HS-27A (cell line): ENCODE measurements at places on chromosomes 7 and 10.

DNA sequence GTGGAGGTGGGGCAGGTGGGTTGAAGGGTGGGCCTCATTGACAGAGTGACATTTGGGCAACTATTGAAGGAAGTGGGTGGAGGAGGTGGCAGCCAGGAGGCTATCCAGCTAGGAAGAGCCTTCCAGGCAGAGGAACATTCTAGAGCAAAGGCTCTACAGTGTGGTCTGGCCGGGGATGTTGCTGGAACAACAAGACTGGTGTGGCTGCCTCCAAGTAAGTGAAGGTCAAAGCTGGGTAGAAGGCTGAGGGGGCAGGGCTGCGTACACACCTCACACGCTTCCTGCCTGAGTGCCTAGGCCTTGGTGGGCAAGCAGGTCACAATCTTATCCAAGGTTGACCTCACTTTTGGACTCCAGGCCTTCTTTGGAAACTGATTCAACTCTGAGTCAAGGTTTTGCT lies 6.6 kb downstream of the CPA1 start:
- DNase-seq = no peak

DNA sequence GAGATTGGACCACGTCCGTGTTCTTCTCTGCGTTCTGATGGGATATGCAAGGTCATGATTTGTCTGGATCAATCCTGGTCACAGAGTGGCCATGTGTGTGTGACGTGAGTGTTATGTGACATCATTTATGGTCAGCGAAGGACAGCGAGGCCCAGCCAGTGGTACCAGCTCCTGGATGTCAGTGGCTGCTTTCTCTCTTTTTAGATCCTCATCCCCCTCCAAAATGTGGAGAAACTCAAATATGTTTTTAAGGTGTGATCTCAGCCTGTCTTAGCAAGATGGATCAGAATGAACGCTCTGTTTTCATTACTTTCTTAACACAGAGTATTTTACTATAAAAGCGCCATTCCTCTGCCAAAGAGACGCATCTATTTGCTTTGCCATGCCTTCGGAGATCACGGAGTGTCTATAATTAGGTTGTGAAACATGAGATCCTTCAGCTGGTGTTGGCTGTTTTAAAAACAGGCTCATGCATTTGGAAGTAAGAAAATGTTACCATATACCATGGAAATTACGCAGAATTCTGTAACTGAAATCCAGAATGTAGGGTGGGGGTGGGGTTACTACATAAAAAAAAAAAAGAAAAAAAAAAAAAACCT lies 245.5 kb upstream of the TCERG1L start:
- no peak for DNase-seq

DNA sequence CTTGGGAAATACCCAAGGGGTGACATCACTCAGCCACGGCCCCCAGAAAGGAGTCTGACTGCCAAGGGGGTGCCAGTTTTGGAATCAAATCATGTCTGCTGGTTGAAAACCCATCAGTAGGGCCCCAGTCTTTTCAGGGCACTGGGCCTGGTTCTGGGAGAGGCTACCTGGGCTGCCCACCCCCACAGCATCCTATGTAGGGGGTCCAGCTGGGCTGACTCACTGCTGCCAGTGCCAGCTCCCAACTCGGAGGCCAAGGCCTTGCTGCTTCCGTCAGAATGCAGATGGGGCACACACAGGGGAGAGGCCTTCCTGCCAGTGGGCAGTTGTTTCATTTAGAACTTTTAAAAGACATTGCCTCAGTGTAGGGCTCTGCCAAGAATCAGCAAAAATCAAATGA lies 39.5 kb upstream of the DMBT1 start:
- no peak for DNase-seq

DNA sequence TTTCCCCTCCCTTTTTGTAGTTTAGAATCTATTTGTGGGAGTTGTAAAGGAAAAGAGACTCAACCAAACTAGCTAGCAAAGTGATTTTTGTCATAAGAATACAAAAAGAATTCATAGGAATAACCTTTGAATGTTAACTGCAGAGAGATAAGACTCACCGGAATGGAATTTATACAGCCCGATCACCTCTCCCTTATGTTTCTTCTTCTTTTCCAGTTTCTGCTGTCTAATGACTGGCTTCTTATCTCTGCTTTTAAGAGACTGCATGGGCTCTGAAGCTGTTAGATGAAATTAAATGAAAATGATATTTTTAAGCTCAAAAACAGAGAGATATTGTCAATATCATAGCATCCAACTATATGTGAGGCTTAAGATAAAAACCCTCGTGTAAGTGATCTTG lies 1095.9 kb downstream of the REEP3 start:
- no peak for DNase-seq

DNA sequence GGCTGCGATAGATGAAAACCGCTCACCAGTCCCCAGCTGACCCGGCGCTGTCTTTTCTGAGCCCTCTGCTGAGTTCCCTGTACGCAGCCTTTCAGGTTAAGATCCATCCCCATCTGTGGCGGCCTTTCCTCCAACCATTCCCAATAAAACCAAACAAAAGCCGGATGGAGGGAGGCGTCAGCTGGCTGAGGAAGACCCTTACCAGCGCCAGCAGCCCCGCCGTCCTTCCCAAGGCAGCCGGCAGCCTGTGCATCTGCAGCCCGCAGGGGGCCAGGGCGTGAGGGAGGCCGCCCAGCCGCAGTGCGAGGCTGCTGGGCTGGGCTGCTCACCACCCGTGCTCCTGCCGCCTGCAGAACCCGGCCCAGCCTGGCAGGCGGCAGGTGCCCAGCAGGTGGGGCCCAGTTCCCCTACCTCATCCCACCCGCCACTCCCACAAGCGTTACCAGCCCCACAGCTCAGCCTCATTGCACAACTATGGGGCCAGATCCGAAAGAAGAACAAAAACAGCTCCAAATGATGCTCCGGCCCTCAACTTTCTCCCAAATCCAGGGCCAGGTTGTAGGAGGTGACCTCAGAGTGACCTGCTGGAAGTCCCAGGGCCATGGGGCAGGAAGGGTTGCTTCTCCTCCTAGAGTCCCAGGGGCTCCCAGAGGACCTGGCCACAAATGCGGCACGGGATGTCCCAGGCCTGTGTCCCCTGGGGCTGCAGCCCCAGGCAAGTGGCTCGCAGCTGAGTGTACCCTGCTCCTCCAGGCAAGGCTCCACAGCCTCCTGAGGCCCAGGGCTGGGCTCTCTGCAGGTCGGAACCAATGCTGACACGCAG lies 23.8 kb downstream of the PAPOLB start:
- DNase-seq = no peak

DNA sequence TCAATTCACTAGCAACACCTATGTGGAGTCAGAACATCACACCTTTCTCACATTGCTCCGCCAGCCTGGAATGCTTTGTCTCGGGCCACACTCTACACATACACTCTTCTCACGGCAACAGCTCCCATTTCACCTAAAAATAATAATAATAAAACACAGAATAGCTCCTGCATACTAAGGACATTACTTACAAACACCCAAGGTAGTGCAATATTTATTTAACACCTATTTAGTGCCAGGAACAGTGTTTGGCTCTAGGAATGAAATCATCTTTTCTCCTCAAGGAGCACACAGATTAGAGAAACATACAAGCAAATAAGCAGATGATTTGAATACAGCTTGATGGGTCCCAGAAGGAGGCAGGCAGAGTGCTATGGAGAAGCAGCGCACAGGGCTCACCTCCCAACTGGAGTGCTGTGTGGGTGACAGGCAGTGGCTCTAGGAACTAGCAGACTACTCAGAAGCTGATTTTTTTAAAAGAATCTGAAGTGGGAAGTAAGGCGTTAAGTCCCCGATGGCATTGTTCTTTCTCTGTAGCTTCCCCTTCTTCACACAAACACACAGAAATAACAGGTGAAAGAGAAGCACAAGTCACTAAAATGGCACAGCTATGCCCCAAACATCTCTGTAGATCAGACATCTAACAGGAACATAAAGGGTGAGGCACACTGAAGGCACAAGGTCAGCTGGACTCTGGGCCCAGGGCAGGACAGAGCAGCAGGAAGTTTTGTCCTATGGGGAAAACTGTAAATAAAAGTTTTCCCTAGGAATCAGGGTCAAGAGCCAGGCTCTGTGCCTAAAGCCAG lies 16.7 kb downstream of the USP6NL start:
- no peak for DNase-seq

GRCh38 chr10:117462816-117463544 lies 79.6 kb upstream of the EMX2 start:
- no peak for DNase-seq

DNA sequence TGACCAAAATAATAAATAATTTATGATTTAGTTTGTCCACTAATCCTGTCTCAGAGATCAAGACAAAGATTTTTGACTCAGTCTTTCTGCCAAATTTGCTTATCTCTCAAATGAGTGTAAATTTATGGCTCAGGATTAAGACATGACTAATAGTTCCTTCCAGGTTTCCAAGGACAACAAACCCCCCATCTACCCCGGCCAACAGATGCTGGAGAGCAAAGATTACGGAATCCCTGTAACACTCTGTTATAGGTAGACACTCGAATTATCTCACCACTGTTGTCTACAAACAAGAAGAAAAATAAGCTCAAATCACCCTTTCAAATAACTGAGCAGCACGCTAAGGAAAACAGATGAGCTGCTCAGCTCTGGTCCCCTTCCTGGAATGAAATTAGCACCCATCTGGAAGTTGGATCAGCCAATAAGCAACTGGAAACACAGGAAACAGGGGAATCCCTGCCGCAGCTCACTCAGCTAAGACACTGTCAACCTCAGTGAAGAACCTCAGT lies 56.8 kb upstream of the SVIL start:
- no peak for DNase-seq

DNA sequence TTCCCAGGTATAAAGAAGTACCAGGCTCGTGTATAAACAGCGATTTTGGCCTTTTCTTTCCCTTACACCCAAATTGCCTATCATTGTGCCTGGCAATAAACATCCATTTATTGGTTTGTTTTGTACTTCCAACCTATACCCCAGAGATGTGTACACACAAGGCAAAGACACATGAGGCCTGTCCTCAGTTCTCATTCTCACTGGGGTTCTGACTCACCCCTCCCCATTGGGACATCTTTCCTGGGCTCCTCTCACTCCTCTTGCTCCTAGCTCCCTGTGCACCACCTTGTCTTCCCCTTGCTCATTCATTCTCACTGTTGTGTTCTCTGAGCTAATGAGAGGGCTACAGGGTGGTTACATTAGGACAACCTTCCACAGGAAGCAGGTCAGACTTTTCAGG lies 240.7 kb downstream of the ANK3 start:
- no peak for DNase-seq

DNA sequence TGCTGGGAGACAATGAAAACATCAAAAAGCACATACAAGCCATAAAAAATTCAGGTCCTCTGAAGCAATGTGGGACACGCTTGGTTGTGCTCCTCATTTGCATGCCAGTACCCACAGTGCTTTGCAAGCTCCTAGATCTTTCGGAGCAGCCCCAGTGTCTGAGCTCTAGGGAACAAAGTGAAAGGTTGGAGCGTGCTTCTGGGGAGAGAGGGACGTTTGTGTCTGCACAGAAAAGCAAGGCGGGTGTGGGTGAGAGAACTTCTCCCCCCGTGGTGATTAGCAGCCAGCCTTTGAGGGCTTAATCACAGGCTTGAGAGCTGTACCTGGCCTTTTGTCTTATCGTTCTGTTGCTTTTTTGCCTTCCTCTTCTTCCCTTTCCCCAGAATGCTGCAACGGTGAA lies 76.7 kb upstream of the HABP2 start:
- DNase-seq = no peak

DNA sequence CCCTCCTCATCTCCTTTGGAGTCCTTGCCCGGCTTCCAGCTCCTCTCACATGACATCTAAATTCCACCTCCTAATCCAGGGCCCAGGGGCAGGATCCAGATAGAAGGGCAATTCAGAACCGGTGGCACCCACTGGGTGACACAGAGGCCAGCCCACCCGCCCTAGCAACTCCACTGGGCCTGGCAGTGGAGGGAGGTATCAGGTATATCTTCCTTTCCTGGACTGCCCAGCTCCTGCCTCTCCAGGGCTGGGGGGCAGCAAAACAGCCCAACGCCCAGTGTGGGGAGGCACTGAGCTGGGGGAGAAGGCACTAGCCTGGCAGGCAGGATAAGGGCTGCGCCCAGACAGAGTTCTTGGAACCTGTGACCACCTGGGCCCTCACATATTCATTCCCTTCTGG lies 10.4 kb upstream of the TRIM8 start:
- no peak for DNase-seq

- no peak for DNase-seq
Measured at GRCh38 chr10:44956226-44956625, 3.4 kb upstream of the RASSF4 start.

GRCh38 chr10:33260403-33261149 lies 73.9 kb downstream of the NRP1 start:
- DNase-seq = no peak

DNA sequence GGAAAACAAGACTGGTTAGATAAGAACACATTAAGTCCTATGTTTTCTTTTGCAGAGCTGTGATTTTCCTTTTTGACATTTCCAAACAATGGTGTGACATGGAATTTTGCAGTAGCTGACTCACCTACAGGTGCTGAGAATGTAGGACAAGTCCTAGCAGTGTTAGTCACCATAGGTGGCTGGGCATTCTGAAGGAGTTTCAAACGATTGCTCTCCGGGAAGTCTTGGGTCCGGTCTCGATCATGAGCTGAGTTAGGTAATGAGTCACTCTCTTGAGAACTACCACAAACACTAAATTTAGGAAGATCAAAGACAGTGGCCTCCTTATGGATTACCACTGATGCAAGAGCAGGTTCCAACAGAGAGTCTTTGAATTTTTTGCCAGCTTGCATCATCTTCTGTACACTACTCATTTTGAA lies 3.6 kb downstream of the FIGNL1 start:
- DNase-seq = no peak

DNA sequence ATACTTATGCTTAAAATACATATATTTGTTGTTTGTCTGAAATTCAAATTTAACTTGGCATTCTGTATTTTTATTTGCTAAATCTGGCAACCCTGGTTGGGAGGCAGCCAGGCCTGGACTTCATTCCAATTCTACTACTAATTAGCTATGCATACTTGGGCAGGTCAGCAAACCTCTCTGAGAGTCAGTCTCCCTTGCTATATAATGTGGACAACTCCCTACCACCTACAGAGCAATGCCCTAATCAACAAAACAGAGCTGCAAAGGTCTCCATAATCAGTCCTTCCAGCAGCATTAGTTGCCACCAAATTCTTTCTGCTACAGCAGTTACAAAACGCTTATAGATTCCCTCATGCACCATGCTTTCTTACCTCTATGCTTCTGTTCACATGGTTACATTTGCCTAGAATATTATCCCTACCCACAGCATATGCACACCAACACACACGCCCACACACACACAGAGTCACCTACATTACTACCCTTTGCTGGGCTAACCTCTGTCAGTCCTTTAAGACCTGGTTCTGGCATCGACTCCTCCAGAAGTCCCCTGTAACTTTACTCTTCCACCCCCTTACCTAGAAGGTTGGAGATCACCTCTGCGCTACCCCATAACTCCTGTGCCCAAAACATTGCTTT lies 188.7 kb downstream of the FGFR2 start:
- DNase-seq = no peak

- DNase-seq = no peak
Measured at GRCh38 chr10:31358688-31359330, 39.8 kb downstream of the ZEB1 start.

DNA sequence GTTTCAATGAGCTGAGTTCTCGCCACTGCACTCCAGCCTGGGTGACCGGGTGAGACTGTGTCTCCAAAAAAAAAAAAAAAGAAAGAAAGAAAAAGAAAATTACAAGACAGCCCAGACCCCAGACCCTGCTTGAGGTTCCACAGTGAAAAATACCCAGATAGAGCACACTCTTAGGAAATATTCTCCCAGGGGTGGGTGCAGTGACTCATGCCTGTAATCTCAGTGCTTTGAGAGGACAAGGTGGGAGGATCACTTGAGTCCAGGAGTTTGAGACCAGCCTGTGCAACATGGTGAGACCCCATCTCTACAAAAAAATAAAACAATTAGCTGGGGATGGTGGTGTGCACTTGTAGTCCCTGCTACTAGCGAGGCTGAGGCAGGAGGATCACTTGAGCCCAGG lies 41.1 kb upstream of the GTF2IRD1 start:
- DNase-seq = no peak
